ENCODE measurements at places on chromosomes 3 and 15.

GRCh38 chr3:99846477-99847160 is 29.0 kb downstream of the CMSS1 start:
- no peak for DNase-seq

DNA sequence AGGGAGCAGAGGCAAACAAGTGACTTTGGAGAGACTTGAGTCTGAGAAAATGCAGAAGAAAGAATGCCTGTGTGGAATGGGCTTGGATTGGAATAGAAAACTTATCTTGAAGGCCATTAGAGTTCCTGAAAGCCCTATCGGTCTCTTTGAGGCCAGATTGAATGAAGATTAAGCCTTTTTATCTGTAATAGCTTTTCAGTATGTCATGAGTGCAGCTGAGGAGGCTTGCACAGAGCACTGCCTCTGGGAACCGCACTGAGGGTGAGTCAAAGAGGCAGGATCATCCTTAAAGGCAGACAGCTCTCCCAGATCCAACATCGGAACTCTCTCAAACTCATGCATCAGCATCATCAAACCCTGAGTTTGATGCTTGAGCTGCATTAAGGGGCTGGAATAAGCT is 515.2 kb downstream of the NTRK3 start:
- DNase-seq = no peak

DNA sequence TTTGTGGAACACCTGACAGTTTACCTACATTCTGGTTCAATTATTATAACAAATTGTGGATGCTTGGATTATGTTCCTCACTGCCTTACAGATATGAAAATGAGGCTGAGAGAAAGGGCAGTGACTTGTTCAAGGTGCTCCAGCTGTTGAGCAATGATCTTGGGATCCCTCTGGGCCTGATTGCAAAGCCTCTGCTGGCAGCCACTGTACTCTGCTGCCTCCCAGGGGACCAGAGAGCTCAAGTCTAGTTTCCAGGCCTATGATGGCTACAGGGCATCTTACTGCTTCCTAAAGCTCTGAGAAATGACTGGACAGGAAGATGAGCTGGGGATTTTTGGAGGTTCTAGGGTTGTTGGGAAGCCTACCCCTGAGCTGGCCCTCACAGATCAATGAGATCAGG is 2.3 kb upstream of the SHC4 start:
- no peak for DNase-seq

- no peak for DNase-seq
Measured at GRCh38 chr3:141240286-141240685, 8.7 kb downstream of the PXYLP1 start.

DNA sequence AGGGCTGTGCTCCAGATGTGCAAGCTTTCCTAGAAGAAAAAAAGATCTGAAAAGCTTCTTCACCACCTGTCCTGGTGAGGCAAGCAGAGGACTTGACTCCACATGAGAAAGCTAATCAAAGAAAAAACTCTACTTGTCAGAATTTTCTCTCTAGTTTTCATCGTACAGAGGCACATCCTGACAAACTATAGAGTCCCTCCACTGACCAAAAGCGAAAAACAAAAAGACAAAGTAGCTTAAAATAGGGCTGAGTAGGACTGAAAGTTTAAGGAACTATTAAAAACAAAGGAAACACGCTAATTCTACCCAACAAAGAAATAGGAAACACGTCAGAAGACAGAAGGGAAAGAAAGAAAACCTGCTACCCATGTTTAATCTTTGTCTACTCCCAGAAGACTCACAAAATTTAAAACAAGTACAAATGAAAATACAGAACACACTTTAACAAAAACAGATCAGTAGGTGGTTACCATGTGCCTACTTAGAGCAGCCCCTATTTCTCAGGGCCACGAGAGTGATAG is 26.5 kb downstream of the NANOGP8 start:
- DNase-seq = no peak

GRCh38 chr3:50445919-50446318 is 57.5 kb downstream of the CACNA2D2 start:
- no peak for DNase-seq

Data from stimulated activated CD8-positive, alpha-beta memory T cell treated with anti-CD3 and anti-CD28 coated beads, Interleukin-4, amount 100 ng/mL, for 1 hour (primary cell).